ENCODE measurements at places on chromosomes 1 and 21. TPM values are rescaled to one million over a fixed set of nuclear protein-coding genes. Genes with fewer than 3 reads are reported as not detected.

The PGLYRP4 gene
- not detected for total RNA-seq

The FLG2 gene
- total RNA-seq = not detected

The RIPPLY3 gene
- total RNA-seq = 0.35 TPM

The SEMA4A gene
- total RNA-seq = 25.4 TPM

The ZNF697 gene
- total RNA-seq = 8.1 TPM

The CDC7 gene
- 10.4 TPM for total RNA-seq

Data from left lung (tissue), 14 donors.